DMS53 (cell line): ENCODE measurements at places on chromosomes 4 and X.

GRCh38 chrX:2692221-2693112 lies 1.4 kb downstream of the CD99 start:
- no peak for DNase-seq

GRCh38 chrX:38332505-38332904 lies 5.2 kb upstream of the RPGR start:
- DNase-seq = no peak

DNA sequence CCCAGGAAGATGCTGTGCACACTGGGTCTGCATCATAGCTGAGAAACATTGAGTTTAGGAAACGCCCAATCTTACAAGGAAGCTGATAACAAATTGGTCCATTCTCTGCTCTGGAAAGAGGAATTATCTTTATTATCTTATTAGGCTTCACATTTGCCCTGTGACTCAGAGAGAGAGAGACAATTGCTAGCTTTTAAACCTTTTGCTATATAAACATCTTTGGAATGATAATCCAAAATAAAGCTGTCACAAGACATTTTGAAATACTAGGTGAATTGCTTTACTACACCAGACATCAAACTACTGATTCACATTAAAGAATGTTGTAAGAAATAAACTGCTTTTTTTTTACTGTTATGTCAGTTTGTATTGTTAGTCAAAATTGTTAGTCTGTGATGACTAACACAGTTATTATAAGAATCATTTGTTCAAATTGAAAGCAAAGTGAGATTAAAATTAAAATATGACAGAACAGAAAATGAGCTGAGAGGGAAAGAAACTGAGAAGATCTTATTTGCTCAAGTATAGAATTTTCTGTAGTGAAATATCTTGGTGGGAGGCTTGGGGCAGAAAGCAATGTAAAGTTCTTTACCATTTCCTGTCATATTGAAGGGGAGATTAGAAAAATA lies 765.4 kb upstream of the PCDH10 start:
- DNase-seq = no peak

GRCh38 chrX:46268412-46268811 lies 276.8 kb downstream of the ZNF674 start:
- peak; percentile 74 for DNase-seq

DNA sequence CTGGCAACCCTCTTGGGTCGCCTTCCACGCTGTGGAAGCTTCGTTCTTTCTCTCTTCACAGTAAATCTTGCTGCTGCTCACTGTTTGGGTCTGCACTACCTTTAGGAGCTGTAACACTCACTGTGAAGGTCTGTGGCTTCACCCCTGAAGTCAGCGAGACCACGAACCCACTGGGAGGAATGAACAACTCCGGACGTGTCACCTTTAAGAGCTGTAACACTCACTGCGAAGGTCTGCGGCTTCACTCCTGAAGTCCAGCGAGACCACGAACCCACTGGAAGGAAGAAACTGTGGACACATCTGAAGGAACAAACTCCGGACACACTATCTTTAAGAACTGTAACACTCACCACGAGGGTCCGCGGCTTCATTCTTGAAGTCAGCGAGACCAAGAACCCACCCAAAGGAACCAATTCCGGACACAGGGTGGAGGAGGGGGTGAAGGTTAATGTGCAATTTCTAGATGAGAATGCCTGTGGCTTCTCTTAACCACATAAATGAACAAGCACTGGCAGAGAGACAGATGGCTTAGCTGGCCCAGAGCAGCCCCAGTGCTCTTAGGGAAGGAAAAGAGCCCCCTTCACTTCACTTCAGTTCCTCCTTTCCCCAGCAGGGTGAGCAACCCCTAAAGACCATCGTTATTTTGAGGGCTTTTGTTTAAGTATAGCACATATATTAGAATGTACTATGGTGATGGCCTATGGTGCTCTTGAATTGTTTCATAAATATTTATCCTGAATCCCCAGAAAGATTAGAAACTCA lies 73.0 kb downstream of the LUZP4 start:
- DNase-seq = no peak

DNA sequence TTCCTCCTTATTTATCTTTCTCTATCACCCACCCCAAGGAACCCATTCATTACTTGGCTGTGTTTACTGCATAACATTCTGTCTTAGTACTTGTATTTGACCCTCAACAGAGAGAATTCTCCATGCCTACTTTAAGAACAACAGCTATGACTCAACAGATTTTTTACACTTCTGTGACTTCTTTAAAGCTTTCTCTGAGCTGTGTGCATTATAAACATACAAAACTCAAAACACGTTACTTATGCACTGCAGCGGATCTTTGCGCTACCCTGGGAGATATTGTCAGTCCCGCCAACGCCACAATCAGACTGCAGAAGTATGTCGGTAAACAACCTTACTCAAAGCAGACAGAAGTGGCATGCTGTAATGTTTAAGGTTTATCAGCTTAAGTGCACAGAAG lies 35.1 kb downstream of the PRKX start:
- DNase-seq = no peak

DNA sequence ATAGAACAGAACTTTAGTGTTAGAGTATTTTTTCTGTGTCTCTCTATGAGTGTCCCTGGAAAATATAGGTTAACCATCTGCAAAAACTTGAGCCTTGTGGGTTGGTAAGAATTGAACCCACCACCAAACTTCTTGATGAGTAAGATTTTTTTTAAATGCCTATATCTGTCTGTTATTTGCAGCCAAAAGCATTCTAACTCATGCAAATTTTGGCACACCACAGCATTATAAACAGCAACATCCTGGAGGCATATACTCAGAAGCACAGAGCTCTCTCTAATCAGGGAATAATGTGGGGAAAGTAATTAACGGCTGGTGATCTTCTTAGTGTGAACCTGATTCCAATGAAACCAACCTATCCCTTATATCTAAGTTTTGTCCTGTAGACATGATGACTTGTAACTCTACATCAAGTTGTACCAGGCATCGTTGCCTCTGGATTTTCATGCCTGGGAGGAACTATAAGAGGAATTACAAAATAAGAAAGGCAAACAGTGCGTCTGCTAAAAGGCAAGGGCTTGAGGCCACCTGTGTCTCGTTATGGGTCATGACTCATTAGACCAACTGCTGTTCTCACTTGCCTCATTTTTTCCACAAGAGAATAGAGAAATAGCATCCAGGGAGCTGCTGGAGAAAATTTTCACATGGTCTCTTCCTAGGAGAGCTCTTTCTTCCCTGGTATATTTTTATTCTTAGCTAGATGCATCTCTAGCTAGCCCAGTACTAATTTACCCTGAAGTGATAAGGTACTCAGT lies 202.4 kb downstream of the CHIC2 start:
- DNase-seq = peak; percentile 92

DNA sequence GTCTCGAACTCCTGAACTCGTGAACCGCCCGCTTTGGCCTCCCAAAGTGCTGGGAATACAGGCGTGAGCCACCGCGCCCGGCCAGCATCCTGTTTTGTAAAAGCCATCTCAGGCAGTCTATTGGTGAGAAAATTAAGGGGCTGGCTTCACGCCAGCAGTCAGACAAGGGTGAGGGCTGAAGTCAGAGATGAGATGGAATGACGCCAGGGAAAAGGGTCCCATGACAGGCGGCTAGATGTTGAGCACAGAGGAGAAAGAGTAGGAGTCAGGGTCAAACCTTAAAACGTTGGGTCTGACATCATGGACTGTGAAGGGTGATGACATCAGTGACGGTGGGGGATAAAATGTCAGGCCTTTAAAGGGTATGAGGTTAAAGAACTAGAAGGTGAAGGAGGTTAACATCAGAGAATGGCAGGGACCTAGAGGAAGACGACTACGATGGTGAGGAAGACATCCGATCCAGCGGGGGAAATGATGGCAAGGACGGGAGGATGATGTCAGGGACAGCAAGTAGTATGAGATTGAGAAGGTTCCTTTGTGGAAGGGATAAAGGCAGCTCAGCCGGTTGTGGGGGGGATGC lies 504 bp upstream of the RBM3 start:
- peak; percentile 88 for DNase-seq

DNA sequence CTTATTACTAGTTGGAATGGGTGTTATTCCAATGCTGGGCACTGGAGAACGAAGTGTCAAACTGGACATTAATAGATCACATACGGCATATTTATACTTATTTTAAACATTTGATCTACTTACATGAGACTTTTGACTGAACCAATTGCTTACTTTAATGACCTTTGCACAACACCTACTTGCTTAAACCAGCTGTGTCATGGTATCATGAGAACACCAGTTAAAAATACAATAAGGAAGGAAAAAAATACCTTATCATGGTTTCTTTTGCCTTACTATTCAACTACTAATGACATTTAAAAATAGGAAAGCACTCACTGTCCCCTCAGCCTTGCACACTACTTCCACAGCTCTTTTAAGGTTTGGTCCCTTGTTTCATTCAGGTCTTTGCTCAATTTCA lies 146.9 kb downstream of the FAM13A start:
- DNase-seq = no peak
